Stimulated activated CD8-positive, alpha-beta memory T cell treated with anti-CD3 and anti-CD28 coated beads, Interleukin-2, amount 100 ng/mL, for 1 hour (primary cell): ENCODE measurements at places on chromosomes 4 and X.

GRCh38 chr4:155759372-155760252 lies 791 bp downstream of the GUCY1B1 start:
- DNase-seq: no peak

GRCh38 chrX:32451954-32452695 lies 759.2 kb downstream of the DMD start:
- no peak for DNase-seq

DNA sequence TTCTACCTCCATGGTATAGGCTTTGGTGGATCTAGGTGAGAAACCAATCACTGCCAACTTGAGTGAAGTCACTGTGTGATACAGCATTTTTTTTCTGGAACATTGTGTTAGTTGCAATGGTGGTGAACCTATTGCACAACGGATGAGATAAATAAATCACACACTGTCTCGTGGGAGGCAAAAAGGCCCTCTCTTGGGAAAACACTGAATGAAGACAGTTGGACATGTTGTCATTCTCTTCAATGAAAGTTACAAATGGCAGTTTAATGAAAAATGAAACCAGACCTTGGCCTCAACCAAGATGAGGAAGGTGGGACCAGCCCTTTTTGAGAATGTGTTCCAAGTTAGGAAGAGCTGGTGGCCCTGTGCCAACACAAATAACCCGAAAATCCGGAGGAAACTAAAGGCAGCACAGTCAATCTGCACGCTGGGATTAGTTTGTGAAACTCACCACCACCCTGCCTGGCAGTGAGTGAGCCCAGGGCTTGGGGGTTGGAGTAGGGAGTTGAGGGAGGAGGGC lies 5.4 kb upstream of the ADGRG2 start:
- DNase-seq: no peak

GRCh38 chrX:41452565-41453356 lies 5.6 kb downstream of the NYX start:
- DNase-seq: no peak

- no peak for DNase-seq
Measured at GRCh38 chr4:159238631-159239030, 135.8 kb downstream of the RAPGEF2 start.

GRCh38 chrX:29535212-29536162 lies 679.9 kb upstream of the MAGEB2 start:
- DNase-seq: no peak

- no peak for DNase-seq
Measured at GRCh38 chr4:48909697-48910096, 3.1 kb upstream of the OCIAD2 start.

GRCh38 chr4:74400395-74400794 lies 35.5 kb downstream of the EREG start:
- DNase-seq: no peak

GRCh38 chrX:124406294-124407014 lies 60.1 kb downstream of the SH2D1A start:
- DNase-seq: peak; percentile 31

DNA sequence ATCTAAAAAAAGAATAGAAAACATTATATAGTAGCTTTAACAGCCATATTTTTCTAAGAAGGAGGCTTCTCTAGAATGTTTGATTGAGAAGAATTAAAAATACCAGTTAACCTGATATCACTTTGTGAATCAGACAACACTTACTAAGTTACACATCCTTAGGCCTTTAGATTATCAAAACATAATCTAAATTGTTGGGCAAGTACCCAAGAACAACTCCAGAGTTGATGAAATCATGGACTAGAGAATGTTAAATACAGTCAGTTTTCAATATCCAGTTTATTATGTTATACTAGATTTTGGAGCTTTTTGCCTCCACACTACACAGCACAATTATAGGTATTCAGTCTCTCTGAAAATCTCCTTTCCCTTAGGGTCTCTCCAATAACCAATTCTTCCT lies 39.6 kb downstream of the ARL13A start:
- DNase-seq: no peak

GRCh38 chr4:170242471-170242870 lies 152.7 kb upstream of the AADAT start:
- DNase-seq: no peak

DNA sequence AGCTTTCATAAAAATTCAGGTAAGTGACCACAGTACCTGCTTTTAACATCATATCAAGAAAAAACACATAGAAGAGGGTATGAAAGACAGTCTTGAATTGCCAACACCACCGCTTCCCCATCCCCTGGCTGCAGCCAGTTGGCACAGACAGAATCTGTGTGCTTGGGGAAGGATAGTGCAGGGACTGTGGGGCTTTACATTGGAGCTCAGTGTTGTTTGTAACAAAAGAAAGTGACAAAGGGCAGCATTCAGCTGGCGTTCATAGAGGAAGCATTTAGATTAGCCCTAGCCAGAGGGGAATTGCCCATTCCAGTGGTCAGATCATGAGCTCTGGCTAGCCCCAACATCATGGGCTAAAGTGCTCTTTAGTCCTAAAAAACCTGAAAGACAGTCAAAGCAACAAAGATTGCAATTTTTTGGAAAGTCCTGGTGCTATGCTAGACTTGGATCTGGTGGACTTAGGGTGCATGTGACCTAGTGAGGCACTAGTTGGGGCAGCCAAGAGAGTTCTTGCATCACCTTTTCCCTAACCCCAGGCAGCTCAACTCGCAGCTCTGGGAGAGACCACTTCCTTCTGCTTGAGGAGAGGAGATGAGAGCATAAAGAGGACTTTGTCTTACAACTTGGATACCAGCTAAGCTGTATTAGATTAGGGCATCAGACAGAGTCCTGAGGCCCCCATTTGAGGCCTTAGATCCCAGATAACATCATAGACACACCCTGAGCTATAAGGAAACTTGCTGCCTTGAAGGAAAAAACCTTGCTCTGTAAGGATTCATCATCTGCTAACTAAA lies 1602.4 kb upstream of the ADGRL3 start:
- DNase-seq: no peak

- DNase-seq: no peak
Measured at GRCh38 chr4:45741897-45742296, 382.0 kb downstream of the GABRG1 start.

- no peak for DNase-seq
Measured at GRCh38 chr4:94397635-94398034, 54.1 kb upstream of the PDLIM5 start.

GRCh38 chrX:101365301-101365795 lies 16.8 kb upstream of the TIMM8A start:
- DNase-seq: no peak

DNA sequence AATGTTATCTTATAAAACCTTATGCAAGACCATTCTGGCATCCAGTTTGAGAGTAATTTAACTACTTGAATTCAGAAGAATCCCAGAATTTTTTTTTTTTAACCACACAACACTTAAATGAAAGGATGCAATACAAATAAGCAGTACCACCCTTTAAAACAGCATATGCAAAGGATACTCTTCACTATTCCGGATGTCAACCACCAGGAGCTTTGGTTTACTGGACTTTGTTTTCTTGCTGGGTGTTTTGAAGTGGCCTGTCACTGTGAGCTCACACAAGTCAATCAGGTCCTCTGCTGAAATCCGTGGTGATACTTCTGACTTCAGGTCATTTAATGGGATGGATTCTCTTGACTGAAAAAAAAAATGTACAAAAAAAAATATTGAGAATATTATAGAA lies 200.0 kb downstream of the TBCK start:
- DNase-seq: no peak

- no peak for DNase-seq
Measured at GRCh38 chr4:7289589-7289988, 97.3 kb downstream of the SORCS2 start.

DNA sequence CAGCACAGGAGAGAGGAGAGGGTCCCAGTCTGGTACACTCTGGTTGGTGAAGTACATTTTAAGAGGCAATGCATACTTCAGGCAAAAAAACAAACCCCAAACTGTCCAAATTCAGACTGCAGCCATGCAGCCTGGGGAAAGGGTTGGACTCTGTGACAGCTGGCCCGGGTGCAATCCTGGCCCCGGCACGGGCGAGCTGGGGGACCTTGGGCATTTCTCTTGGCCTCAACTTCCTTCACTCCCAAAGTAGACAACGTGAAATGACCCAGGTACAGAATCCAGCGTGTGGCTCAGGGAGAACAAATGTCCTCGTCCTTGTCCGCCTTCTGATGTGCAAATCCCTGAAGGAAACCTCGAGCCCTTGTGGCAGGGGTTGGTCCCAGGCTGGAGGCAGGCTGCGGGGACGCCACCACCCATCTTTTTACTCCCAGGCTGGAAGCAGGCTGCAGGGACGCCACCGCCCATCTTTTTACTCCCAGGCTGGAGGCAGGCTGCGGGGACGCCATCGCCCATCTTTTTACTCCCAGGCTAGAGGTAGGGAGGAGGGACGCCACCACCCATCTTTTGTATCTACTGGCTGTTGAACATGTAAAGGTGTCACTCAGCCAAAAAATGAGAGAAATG lies 62.3 kb downstream of the ACOX3 start:
- DNase-seq: no peak

GRCh38 chr4:26839534-26839951 lies 21.1 kb upstream of the STIM2 start:
- no peak for DNase-seq

- DNase-seq: no peak
Measured at GRCh38 chr4:47045261-47045660, 13.9 kb downstream of the GABRB1 start.

GRCh38 chrX:18676470-18676869 lies 4.6 kb upstream of the RS1 start:
- no peak for DNase-seq
